ENCODE measurements at places on chromosomes 7 and 10.

GRCh38 chr10:72689660-72690059 is 2.3 kb upstream of the MCU start:
- no peak for DNase-seq

GRCh38 chr7:116227678-116228239 is 17.4 kb downstream of the TES start:
- no peak for DNase-seq

DNA sequence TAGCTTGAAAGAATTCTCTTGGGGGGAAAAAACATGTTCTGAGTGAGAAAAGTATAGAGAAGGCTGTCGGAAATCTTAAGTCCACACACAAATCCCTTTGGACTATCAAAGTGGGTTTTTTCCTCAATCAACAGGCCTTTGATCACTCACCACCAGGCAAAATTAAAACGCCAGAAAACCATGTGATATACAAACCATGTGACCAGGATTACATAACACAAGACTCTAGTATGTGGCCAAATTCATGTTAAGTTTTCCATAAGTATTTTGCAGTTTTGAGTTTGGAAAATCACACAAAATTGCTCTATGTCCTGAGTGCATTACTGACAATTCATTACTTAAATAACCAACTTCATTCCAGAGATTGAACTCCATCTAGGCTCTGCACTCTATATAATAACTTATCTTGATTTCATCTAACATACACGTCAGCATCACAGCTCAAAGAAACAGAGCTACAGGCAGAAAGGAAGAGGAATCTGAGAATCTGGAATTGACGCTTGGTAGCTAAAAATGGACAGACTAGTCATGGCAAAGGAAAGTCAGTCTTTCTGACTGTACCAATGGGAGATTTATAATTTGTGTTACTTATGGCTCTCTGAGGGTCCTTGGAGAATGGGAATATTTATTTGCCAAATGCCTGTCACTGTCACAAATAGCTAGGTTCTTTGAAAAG is 383.5 kb downstream of the SFMBT2 start:
- DNase-seq: no peak

DNA sequence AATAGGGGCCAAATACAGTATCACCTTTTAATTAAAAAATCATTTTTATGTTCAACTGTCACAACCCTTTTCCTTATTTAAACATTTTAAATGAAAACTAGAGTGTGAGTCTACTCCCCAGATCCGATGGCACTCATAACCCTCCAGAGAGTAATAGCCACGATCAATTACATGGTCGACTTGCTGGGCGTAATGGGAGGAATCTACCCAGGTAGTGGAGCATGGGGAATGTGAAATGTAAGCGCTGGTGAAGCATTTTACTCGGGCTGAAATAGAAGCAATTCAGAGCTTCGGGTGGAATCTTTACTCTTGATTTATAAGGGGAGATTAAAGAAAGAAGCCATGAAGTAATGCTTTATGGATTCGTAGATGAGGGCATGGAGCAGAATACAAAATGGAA is 321.9 kb downstream of the ACTR3B start:
- DNase-seq: no peak

- no peak for DNase-seq
Observed at GRCh38 chr10:86690657-86691084, 22.4 kb downstream of the LDB3 start.

GRCh38 chr7:12714379-12714737 is 26.9 kb downstream of the ARL4A start:
- DNase-seq: no peak

GRCh38 chr7:25771491-25771890 is 380.5 kb upstream of the NFE2L3 start:
- DNase-seq: no peak

DNA sequence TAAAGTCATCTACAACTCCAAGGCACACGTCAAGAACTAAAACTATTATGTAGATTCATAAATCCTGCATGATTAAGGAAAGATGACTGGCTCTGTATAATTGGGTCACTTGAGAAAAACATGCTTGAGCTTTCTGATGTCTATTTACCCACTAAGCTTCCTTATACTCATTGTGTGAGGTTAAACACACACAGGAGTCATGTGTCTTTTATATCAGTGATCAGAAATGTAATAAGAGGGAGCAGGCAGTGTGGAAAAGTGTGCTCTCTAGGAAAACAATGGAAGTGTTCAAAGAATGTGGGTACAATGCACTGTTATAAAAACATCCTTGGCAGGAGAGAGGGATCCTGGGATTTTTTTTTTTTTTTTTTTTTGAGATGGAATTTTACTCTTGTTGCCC is 108.6 kb upstream of the ARID5B start:
- no peak for DNase-seq

- no peak for DNase-seq
Observed at GRCh38 chr7:139591550-139592195, 68.2 kb downstream of the CLEC2L start.

- no peak for DNase-seq
Observed at GRCh38 chr7:140677496-140677895, 4.8 kb downstream of the ADCK2 start.

DNA sequence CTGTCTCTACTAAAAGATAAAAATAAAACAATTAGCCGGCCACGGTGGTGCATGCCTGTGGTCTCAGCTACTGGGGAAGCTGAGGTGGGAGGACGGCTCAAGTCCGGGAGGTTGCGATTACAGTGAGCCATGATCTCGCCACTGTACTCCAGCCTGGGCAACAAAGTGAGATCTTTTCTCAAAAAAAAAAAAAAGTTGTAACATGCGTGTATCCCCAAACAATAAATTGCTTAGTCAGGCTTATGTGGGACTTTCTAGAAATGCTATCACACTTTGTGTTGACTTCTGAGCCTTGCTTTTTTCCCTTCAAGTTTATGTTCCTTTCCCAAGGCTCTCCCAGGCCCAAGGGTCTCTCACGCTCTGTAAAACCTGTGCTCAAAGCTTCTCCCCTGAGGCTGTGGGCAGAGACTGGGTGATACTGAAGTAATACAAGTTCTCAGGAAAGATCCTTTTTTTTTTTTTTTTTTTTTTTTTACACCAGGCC is 88.0 kb upstream of the TNS3 start:
- no peak for DNase-seq

DNA sequence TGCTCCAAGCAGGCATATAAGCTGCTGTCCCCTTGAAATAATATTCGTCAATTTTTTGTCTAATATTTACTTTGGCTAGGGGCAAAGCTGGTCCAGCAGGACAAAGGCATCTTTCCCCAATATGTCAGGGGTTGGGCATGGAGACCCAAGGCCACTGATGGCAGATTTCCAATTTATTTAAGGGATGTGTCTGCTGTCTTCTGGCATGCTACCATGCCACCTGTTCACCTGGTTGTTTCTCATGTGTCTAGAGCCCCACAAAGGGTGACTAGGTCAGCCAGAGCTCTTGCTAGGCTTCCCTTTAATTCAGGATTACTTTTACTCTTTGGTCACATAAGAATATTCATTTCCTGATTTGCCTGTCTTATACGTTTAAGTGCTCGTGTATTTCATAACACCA is 22.1 kb upstream of the SYPL1 start:
- DNase-seq: no peak

GRCh38 chr10:73413108-73413527 is 740 bp downstream of the ANXA7 start:
- DNase-seq: no peak

DNA sequence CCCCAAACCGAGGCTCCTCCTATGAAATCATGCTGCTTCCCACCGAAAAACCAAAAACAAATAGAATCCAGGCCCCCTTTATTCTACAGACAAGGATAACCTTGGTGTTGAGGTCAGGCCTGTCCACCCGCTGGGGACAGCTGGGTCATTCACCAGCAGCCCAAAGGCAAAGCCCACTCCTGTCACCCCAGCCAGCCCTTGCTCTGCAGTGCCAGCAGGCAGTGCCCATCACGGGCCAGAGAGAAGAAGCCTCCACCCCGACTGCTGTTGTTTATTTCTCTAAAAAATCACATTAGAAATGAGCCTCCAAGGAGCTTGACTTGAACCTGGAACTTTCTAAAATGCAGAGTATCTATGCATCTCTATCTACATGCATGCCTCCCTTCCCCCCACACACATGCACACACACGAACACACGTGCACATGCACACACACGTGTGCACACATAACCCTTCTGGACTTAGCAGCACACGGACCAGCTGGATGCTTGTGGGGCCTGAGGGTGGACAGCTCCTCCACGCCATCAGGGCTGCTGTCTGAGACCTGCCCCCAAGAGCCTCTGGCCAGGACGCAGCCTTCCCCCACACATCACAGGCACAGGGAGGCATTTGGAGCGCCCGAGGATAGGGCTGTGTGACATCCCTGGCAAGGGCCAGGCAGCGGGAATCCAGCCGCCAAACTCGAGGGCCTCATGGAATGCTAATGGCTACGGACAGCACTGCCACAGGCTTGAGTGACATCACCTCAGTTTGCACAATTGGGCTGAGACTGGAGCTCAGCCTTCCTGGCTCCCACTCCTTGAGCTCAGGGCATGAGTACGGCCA is 22.8 kb downstream of the PRKAG2 start:
- no peak for DNase-seq

DNA sequence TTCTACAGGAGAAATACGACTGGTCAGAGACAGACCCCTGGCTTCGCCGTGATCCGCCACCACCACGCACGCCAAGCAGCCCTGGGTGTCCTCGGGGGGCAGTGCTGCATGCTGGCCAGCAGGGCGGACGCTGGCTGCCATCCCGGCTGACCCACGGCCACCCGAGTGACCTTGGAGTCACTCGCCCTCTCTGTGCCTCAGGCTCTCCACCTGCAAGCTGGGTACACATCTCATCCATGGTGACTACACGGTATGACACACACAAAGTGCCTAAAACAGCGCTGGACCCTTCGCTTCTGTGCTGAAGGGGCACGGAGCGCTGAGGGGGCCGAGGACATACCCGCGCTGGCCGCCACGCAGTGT is 62.0 kb upstream of the RNF32 start:
- no peak for DNase-seq

GRCh38 chr10:77680811-77681210 is 43.2 kb upstream of the KCNMA1 start:
- DNase-seq: no peak

DNA sequence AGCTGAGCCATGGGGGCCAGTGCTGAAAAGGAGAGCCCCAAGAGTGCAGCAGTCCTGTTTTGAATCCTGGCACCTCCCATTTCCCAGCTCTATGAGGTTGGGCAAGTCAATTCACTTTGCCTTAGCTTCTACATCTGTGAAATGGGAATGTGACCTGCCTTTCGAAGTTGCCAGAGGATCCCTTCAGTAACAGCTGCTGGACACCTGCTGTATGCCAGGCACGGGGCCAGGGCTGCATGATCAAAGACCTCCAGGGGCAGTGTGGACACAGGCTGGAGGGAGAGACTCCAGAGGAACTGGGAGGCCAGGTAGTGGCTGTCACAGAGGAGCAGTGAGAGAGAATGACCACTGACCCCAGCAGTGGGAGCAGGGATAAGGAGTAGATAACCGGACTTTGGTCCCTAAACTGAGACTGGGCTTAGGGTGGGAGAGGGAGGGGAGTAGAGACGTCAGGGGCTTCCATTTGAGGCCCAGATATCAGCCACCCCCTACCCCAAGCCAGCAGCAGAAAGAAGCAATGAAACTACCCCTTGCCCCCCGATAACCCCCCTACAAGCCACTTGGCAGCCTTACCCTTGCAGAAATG is 45.2 kb downstream of the SRRM3 start:
- DNase-seq: no peak

DNA sequence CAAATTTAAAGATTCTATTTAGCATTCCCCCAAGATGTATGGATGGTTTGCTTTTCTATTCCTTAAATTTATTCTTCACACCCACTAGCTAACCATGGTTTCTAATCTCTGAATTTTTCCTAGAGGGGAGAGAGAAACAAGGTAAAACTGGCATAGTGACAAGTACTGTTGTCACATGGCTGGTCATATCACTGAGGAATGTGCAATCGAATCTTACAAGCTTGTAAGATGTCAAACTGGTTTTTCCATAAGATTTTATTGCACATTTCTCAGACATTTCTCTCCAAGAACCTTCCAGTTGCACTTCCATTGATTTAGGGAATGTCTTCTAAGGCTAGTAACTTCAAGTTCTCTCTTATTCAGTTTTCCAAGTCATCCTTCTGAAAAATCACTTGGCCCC is 89.8 kb downstream of the MBL2 start:
- no peak for DNase-seq

- DNase-seq: no peak
Observed at GRCh38 chr10:86265236-86265894, 101.2 kb downstream of the GRID1 start.

DNA sequence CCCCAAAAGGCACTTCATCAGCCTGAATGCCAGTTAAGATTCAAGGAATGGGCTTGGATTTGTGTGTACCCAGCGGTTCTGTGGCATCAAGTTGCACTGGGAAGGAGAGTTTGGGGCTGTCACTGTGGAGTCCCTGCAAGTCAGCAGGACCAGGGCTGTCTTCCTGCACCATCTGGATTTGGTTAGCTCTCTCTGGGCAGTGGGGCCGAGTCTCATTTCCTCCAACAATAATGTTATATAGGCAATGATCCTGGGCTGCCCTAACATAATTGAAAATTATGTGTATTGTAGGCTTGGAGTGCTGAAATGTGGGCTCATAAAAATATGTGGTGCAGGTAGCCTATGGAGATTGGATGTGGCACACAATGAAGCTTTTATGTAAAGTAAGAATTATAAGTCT is 87.2 kb downstream of the TCF7L2 start:
- no peak for DNase-seq

DNA sequence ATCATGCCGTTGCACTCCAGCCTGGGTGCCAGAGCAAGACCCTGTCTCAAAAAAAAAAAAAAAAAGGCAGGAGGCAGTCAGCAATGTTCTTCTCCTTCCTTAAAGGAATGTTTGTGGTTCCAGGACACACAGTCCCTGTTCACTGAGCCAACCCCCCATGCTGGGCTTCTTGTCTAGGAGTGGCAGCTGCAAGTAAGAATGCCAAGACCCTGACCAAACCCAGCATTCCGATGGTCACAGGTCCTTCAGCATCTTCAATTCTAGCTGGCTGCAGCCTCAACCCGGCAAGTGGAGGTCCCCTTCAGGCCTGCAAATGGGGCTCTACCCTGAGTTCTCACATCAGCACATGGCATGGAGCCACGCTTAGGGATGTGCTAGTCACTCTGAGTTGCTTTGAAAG is 38.2 kb upstream of the CUX1 start:
- no peak for DNase-seq

- DNase-seq: no peak
Observed at GRCh38 chr10:125000366-125001312, 58.7 kb downstream of the ZRANB1 start.

DNA sequence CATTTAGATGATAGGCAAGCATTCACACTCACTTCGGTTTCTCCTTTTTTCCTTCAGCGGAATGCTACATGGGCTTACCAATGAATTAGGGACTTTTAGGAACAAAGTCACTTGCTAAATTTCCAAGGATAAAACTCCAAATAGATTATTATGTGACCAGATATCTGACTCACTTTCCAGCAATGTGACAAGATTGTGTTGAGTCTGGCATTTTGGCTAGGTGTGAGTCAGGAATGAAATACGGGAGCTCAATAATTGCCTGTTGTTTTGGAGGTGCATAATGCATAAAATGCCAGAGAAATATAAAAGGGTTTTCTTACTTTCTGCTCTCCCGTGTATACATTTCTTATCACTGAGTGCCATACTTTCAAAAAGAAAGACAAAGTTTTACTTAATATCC is 721.1 kb downstream of the KCNMA1 start:
- no peak for DNase-seq

GRCh38 chr10:71135236-71135635 is 77.1 kb upstream of the UNC5B start:
- no peak for DNase-seq

GRCh38 chr10:31304291-31304970 is 14.6 kb upstream of the ZEB1 start:
- no peak for DNase-seq

All from T-helper 17 cell (primary cell).